ENCODE measurements at places on chromosomes 4 and X.

DNA sequence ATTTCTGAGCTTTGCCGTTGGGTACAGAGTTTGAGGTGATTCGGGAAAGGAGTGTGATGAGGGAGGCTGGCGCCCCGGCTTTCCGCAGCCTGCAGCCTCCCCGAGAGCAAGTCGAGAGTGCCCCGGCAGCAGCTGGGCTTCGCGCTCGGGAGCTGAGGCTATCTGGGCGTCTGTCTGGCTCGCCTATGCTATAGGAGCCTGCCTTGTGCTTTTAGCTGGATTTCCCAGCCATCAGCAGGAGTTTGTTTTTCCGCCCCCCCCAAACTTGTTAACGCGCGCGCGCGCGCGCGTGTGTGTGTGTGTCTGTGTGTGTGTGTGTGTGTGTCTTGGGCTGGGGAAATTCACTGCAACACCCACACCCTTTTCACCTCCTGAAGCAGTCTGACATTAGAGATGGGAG is 765 bp upstream of the DGKK start:
- no peak for DNase-seq

- no peak for DNase-seq
Observed at GRCh38 chr4:1574601-1575417, 109.3 kb downstream of the FAM53A start.

DNA sequence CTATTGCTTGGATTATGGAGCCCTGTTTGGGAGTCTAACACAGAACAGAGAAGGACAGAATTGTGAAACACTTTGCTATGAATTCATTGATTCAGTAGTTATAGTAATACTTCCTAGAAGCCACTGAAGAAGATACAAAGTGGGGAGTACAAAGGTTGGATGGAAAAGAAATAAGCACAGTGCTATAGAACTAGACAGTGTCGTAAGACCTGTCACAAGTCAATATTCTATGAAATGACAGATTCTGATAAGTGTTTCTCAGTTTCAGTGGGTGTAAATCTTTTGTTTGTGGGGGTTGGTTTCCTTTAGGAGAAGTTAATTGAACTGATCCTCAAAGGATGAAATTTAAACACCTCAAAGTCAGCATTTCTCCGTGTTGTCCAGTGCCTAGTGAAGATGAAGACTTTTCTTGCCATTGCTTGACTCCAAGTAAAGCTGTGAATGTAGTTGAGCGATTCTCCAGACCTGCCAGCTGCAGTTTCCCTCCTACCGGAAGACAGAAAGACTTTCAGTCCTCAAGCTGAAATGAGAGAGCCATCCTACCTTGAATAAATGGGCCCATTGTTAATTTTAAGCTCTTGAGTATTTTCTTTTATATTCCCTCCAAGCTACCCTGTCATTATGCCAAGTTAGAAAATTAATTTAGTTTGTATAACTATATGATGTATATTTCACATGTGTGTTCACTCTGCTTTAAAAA is 7.9 kb downstream of the PDLIM5 start:
- no peak for DNase-seq

- no peak for DNase-seq
Observed at GRCh38 chr4:84792366-84793301, 173.9 kb downstream of the WDFY3 start.

DNA sequence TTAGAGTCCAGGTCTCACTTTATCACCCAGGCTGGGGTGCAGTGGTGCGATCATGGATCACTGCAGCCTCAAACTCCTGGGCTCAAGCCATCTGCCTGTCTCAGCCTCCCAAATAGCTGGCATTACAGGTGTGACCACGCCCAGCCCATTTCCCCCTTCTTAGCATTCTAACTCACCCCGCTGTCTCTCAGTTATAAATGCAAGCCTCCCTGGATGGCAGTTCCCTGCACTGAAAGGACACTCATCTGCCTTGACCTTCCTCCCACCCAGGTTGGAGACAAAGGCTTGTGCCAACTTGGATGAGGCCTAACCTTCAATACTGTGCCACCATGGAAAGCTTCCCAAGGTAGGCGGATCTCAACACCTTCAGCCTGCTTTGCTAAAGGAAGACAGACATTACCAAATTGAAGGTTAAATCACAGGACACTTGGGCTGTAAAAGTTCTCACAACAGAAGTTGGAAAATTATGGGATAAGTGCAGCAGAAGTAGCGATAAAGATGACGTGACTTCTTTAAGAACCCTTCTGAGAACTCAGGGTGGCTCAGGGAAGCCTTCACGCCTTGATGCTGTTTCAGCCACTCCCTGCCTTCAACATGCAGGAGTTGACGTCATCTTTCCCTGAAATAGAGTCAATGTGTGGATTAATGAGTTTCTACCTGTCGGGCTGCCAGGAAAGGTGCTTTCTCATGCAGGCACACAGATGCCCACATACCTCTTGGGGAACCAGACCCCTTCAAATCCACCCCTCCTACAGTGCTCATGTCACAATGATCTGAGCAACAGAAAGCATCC is 10.6 kb upstream of the GPM6B start:
- peak; percentile 62 for DNase-seq

- no peak for DNase-seq
Observed at GRCh38 chr4:68366600-68366999, 16.7 kb upstream of the YTHDC1 start.

DNA sequence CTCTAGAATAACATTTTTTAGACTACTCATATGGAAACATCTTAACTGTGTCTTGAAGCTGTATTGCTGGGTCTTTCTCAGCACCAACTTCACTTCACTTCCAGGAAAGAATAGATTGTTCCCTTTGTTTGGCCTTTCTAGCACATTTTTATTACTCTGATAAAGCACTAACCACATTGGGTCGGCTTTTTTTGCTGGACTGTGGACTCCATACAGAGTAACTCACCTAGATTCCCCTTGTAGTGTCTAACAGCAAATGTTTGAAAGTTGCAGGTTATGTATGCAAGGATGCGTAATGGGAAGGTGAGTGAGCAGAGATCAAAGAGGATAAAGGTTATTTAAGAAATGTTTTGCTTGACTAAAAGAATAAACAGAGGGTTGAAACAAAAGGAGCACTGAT is 101.2 kb downstream of the MMRN1 start:
- no peak for DNase-seq

GRCh38 chr4:54571293-54572151 is 86.2 kb upstream of the KIT start:
- no peak for DNase-seq

- no peak for DNase-seq
Observed at GRCh38 chr4:139374251-139374650, 72.0 kb upstream of the NDUFC1 start.

- DNase-seq, result peak; percentile 65
Observed at GRCh38 chr4:186900232-186900900, 176.7 kb upstream of the FAT1 start.

Data from bronchial epithelial cell (primary cell).